GM19239 (cell line): ENCODE measurements at places on chromosomes 5 and 9.

GRCh38 chr5:173326501-173326960 is 1.7 kb downstream of the STC2 start:
- no peak for DNase-seq

DNA sequence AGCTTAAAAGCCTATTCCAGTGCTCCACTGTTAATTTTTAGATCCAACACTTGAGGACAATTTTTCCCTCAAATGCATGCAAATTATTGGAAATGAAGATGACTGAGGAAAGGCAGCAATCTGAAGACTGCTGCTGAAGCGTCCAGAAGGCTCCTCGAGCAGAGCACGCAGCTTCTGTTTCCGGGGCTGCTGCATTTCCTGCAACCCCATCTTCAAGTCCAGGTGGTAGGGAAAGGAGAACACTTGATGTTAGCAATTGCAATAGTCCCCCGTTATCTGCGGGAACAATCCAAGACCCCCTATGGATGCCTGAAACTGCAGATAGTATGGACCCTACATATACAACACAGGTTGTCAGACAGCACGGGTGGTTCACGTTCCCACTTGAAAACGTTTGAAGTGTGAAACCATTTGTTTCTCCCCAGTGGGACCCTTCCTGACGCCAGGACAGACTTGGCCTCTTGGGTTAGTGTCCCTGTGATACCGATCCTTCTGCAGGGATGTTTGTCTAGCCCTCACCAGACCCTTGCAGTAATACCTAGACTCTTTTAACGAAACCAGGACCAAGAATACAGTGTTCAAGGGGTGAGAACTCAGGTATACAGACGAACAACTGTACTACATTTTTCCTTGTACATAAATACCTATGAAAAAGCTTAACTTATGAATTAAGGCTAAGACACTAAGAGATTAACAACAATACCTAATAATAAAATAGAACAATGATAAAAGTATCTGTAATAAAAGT is 152.3 kb downstream of the HSD17B3 start:
- no peak for DNase-seq

DNA sequence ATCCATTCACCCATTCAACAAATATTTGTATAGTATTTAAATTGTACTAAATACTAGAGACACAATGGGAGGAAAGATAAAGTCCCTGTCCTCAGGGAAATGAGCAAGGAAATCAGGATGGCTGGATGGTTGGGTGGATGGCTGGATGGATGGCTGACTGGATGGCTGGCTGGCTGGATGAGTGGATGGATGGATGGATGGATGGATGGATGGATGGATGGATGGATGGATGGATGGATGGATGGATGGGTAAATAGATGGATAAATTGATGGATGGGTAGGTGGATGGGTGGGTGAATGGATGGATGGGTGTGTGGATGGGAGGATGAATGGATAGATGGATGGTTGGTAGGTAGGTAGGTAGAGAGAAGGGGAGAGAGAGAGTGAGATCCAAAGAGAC is 41.5 kb upstream of the WWC1 start:
- DNase-seq = no peak

DNA sequence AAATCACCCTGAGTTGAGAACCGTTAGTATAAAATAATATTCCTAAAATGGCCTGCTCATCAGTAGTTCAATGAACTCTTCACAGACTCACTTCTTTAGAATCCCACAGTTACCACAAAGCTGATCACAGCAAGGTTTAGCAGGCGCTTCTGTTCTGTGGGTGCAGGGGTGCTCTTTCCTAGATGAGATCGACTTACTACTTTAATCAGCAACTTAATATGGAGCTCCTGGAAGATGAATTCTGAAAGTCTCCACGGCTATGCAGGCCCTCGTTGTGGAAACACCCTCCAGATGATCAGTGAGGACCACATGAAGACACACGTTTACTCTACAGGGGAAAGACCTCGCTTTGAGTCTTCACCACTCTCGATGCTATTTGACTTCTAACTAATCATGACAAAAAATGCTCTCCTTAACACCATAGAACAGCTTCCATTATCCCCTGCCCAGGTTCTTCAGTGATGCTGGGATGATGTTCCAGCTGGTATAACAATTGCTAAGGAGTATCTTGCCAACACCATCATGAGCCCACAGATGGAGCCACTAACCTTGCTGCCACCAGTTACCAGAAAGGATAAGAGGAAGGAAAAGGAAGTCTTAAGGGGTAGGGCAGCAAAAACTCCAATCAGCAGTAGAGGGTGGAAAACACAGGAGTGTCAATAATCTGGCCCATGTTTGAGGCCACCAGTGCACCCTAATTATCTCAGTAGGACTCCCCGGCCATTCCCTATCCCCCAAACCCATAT is 17.9 kb upstream of the GPX8 start:
- DNase-seq = no peak

GRCh38 chr5:147804334-147804733 is 21.8 kb upstream of the JAKMIP2 start:
- DNase-seq = no peak

- no peak for DNase-seq
Observed at GRCh38 chr5:173557123-173557903, 59.1 kb downstream of the BOD1 start.

- DNase-seq = no peak
Observed at GRCh38 chr9:78218890-78219289, 17.0 kb upstream of the CEP78 start.

- no peak for DNase-seq
Observed at GRCh38 chr5:114118511-114118910, 243.4 kb upstream of the KCNN2 start.

DNA sequence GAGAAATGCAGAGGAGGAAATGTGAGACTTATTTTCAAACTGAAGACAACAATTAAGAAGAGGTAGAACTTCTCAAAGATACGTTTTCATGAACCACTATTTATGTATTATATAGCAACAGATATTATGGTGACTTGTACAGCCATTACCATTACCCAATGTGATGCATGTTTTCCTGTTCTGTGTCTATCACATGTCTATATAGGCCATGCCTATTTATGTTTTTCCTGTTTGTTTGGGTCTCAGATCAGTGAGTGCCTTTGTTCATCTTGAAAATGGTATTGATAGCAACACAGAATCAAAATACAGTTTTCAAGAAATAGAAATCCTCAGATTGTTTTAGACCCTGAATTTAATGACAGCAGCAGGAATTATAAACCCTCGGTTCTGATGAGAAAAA is 44.0 kb downstream of the DAPK1 start:
- no peak for DNase-seq

- DNase-seq = no peak
Observed at GRCh38 chr9:21688108-21689102, 114.0 kb upstream of the MTAP start.

GRCh38 chr5:150342583-150342982 is 14.9 kb upstream of the TCOF1 start:
- no peak for DNase-seq

GRCh38 chr9:108181441-108181840 is 674.3 kb downstream of the ACTL7B start:
- no peak for DNase-seq

GRCh38 chr5:122292332-122292731 is 19.7 kb upstream of the SNCAIP start:
- no peak for DNase-seq

- no peak for DNase-seq
Observed at GRCh38 chr9:88828018-88828417, 163.2 kb upstream of the S1PR3 start.

DNA sequence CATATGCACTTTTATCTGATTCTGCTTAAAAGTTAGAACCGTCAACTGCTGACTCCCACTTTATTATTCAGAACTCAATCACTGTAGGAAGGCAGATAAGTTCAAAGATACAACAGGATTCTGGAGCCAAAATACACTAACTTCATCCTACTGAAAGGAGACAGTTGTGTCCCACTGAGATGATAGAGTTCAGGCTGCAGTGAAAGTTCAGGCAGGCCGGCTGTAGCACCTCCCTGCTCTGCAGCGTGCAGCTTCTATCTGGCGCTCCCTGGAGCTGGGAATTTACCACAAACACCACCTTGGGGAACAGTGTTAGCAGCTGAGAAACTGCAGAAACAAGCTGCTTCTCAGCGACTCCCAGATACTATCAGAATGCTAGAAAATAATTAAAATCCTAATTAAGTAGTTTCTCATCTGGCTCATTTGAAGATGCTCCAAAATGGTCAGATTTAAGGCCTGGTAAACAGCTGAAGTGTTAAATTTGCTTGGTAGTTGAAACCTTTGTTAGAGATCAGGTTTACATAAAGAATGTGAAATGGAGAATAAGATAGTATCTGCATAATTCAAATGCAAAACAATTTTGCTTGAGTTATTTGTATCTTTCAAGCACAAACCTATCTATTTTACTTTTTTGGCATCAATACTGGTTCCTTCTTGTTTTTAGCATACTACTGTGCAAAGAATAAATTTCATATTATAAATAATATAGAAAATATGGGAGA is 52.3 kb upstream of the CNTLN start:
- DNase-seq = no peak

DNA sequence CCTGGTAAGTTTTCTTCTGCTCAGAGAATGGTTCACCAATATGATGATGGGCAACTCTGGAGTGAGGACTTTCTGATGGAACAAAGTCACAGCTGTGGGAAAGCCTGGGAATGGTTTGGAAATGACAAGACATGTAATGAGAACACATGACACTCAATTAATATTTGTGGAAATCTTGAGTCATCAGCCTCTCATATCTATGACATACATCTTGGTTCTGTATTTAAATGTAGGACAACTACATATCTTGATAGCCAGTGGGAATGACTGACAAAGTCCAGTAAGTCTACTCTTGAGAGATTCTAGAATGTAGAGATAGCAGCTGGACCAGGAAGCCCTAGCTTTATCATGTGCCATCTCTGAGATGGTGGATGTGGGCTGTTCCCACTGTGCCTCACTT is 85.5 kb downstream of the PALM2AKAP2 start:
- no peak for DNase-seq

DNA sequence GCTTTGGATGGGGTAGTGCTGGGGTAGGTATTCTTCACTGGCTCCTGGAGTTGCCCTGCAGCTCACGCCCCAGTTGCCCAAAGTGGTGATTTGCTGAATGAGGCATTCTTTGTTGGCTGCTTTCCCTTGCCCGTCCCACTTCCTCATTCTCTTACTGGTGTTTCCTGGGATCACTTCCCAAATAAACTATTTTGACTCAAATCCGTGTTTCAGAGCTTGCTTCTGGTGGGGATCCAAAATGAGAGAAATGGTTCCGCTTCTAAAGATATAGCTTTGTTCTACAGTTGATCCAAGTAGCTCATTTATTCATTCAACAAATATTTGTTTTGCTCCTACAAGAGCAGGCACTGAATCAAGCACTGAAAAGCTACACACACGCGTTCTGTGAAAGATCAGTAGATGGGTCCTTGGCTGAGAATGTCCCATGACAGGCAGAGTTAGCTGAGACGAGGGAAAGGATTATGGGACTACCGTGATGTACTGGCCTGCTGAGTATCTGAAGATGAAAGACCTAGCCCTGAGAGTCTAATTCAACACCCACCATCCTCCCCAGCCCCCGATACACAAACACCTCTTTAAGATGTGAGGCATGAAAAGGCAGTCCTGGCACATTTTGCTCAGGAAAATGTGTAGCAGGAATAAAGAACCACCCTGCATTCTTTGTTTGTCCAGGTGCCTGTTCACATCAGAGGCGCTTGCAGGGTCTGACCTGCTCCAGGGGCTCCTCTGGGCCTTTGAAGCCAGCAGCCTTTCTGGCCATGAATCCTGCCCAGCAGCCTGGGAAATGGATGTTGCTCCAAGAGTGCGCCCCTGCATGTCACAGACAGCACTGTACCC is 143.1 kb upstream of the RANBP3L start:
- DNase-seq = no peak

DNA sequence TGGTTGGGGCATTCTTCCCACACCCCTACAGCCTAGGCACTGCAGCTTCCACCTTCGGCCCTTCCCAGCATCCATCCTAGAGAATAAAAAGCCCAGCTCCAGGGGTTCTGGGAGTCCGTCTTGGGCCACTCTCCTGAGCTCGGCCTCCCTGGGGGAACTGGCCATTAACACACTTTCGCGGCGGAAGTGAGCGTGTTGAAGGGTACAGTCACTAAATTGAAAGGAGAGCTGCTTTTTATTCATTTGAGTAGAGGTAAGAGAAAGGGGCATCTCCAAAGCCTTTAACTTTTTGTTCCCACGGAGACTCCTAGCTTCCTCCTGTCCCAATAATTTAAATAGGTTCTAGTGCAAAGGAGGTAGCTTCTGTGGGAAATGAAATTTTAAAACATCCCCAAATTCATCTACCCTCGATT is 31.0 kb upstream of the NFIB start:
- DNase-seq = no peak
